T-helper 1 cell (primary cell): ENCODE measurements at places on chromosomes 1 and 21.

DNA sequence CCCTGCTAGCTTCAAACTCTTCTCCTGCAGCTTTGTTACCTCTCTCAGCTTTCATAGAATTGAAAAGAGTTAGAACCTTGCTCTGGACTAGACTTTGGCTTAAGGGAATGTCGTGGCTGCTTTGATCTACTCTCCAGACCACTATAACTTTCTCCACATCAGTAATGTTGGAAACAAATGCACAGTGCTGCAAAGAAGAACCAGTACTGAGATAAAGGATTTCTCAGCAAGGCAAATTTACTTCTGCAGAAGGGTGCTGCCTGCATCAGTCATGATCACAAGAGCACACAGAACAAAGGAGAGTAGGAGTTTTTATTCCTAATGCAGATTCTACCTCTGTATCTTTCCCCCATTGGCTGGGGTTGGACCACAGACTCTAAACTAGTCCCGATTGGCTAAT is 621.6 kb upstream of the CHRM3 start:
- DNase-seq: no peak

DNA sequence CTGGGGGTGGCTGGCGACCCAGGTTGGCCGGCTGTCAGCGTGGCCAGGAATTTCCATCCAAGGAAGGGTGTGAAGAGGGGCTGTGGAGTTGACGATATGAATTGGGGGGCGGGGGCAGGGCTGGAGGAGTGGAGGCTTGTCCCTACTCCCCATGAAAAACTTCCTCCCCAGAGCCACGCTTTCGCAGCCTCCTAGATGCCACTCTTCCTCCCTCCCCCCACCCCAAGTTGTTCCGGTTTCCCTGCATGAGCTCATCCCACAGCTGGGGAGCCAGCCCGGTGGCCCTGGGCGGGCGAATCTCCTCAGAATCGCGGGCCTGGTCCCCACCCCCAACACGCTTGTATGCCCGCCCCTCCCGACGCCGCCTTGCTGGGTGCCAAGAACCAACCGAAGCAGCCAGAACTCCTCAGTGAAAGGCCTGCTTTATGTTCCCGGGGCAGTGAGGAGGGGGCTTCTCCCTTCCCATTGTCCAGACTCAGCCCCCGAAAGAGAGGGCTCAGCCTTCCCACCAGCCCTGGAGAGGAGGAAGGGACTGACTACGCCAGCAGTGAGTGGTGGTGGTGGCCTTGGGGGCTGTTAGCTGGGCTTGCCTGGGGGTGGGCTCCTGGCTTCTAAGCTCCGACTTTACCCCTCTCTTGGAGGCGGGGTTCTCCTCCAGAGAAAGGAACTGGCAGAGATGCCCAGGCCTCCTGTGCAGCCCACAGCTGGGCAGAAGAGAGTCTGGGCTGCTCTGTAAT is 1.8 kb upstream of the CSMD2 start:
- no peak for DNase-seq

DNA sequence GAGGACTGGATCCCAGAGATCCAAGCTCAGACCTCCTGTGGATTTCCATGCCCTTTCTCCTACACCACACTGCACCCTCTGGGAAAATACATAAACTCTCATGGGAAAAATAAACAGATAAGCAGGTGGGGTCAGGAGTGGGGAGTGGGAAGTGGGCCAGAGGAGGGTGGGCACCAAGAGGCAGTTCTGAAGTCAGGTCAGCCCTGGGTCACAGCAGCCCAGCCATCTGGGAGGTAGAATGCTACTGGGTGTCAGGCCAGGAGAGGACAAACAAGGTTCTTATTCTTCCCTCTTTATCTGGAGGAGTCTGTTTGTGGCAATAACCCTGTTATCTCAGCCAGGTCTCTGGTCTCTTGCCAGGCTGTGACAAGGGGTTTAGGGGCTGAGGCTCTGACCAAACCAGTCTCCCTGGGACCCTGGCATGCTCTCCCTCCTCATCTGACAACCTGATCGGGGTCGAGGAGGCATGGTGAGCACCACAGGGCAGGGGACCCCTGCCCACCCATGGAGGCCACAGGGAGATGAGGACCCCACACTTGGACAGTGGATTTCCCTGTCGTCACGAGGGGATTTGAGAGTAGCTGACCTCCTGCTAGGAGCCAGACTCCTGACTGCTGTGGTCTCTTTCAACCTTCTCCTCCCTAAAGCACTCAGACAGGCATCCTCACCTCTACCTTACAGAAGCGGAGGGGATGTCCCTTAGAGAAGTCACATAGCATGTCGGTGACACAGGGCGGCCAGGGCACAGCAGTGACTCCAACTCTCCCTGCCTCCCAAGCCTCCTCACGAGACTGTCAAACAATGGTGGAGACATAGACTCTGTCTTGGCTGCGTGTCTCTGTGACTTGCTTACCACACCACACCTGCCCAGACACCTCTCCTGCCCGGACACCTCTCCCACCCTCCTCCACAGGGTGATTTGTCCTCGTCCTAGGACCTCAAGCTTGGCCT is 51.3 kb upstream of the IFFO2 start:
- DNase-seq: no peak

DNA sequence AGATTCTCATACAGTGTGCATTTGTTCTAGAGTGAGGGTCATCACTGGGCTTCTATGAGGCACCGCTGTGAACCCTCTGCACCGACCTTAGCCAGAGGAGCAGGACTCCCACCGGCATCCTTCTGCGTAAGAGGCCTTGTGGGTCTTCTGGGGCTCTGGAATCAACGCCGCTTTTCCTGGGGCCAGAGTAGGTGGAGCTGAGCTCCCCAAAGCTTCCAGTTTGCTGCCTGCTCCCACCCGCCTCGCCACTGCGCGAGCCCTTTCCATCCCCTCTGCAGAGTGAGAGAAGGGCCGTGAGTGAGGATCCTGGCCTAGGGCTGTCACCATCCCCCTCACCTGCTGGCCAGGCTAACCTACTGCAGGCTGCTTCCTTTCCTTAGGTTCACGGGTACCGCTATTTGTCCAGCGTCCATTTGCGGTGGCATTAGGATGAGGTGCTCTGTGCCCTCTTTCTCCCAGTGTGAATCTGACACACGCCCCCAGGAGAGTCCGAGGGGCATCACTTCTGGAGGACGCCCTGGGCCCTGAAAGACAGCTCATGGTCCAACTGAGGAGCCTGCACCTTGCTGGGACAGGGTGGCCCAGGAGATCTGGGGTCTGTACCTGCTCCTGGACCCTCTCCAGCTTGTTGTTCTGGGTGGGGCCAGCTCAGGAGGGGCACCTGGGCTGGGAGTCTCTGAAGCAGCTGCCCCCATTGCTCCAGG is 36.2 kb downstream of the UMODL1 start:
- no peak for DNase-seq

DNA sequence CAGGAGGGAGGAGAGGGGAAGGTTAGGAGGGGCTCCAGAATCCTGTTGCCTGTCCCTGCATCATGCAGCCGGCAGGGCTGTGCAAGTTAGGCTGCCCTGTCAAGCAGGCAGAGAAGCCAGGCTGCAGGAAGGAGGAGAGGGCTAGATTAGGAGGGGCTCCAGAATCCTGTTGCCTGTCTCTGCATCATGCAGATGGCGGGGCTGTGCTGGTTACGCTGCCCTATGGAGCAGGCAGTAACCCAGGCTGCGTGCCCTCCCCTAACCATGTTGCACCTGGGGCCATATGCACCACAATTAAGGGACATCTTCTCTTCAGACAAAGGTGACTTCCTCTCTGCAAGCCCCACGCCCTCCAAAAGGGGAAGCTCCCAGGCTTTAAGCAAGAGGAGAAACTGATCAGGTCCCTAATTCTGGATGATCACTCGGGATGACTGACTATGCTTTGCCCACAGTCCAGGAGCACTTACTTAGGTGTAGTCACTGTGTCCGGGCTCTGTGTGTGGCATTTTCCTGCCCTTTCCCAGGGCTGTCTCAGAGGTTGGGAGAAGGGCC is 457.4 kb downstream of the SETD4 start:
- no peak for DNase-seq

GRCh38 chr1:110604586-110605148 is 1.5 kb downstream of the KCNA2 start:
- no peak for DNase-seq

- DNase-seq: no peak
Observed at GRCh38 chr1:4602462-4603294, 51.7 kb upstream of the AJAP1 start.

- DNase-seq: no peak
Observed at GRCh38 chr1:244076740-244077139, 25.7 kb downstream of the ZBTB18 start.

DNA sequence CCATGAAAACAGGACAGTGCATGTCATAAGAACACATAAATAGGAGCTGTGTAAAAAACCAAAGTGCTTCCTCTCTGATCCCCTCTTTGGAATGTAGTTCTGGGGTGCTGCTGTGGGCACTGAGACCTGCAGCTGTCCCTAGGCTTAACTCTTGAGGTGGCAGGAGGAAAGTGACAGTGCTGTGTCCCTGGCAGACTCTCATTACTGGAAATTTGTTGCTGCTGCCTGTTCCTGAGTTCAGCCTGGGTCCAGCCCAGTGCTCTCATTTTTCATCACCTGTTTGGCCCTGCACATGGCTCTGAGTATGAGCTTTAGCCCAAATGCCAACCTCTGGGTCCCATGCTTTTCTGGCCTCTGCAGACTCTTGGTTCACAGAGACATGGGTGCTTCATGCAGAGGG is 329.3 kb downstream of the DSCAM start:
- DNase-seq: no peak
